ENCODE measurements at places on chromosomes 12 and 14.

DNA sequence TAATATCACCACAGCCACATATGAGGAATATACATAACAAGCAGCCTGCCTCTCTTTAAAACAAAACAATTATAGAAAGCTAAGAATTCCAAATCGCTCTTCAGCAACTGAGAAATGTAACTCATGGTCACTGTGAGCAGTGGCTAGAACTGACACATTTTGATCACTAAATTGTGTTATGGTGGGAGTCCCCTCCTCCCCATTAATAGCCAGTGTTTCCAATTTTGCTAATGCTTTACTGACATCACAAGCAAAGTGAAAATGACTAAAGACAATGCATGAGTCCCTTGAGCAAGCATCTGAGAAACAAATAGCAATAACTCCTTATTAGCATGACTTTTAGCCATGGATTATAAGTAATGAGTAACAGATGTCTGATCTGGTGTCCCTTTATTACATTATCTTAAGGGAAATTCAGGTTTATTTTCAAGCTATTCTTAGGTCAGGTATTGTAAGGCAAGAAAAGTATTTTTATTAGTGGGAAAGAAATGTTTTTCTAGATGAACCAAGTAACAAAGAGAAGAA, 148.3 kb downstream of the KCNH5 start:
- DNase-seq, result no peak

- no peak for DNase-seq
Observed at GRCh38 chr12:96094201-96094600, 58.8 kb upstream of the LTA4H start.

DNA sequence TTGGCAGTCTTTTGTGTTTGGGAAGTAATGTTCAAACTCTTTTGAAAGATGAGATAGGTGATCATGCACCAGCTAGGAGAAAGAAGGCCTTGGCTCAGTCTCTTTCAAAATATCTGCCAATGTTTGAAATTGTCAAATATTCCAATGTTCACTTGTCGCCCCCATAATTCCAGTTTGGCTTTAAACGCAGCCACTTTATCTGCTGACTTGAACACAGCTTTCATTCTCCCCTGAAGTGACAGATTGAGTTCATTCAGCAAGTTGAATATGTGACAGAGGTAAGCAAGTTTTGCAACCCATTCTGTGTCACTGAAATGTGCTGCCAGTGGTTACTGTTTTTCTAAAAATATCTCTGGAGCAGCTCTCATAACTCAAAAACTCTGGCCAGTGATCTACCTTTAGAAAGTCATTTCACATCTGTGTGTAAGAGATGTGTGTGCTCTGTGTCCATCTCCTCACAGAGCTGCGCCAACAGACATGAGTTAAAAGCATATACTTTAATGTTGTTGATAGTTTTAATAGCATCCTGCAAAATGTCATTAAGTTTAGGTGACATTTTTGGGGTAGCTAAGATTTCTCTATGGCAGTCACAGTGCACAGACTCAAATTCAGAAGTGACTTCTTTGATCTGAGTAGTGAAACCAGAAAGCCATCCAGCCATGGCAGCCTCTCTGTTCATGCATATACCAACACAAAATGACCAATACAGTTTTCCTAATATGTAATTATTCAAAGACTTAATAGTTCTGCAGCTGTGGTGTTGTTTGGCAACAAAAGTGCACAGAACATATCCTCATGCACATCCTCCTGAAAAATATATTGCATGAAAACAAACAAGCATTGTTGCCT, 614.3 kb upstream of the MIS18BP1 start:
- DNase-seq, result no peak

- no peak for DNase-seq
Observed at GRCh38 chr14:105138021-105138541, 30.5 kb downstream of the JAG2 start.

- no peak for DNase-seq
Observed at GRCh38 chr14:35535483-35536112, 1.6 kb downstream of the INSM2 start.

GRCh38 chr12:49929581-49929980, 21.0 kb upstream of the AQP2 start:
- DNase-seq, result no peak

- no peak for DNase-seq
Observed at GRCh38 chr14:87055007-87055406, 938.0 kb downstream of the GALC start.

DNA sequence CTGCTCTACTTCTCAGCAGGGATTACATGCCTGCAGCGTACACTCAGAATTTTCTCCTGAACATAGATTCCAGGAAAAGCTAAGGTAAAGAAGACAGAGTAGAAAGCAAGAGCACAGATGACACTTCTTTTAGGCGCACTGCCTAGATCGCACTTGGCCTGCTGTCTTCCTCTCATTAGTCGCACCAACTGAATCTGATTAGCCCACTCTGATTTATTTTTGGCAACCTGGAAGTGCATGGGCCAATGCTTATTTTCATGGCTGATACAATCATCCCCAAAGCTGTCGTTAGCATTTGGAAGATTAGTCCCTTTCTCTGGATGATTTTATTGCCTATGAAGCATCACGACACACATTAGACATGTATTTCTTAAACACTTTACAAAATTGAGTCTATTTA, 152.5 kb downstream of the PTPRO start:
- no peak for DNase-seq

DNA sequence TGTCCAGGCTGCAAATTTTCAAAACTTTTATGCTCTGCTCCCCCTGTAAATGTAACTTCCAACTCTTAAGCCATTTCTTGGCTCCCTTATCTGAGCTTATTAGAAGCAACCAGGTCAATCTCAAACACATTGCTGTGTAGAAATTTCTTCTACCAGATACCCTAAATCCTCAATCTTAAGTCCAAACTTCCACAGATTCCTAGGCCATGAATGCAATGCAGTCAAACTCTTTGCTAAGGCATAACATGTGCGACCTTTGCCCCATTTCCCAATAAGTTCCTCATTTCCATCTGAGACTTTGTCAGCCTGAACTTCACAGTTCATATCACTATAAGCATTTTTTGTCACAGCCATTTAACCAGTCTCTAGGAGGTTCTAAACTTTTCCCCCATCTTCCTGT, 64.5 kb downstream of the TMTC3 start:
- DNase-seq, result no peak

All from activated naive CD4-positive, alpha-beta T cell treated with Interleukin-2 at 50 U/mL for 16 hours (primary cell).